ENCODE measurements at places on chromosomes 12 and 14.

DNA sequence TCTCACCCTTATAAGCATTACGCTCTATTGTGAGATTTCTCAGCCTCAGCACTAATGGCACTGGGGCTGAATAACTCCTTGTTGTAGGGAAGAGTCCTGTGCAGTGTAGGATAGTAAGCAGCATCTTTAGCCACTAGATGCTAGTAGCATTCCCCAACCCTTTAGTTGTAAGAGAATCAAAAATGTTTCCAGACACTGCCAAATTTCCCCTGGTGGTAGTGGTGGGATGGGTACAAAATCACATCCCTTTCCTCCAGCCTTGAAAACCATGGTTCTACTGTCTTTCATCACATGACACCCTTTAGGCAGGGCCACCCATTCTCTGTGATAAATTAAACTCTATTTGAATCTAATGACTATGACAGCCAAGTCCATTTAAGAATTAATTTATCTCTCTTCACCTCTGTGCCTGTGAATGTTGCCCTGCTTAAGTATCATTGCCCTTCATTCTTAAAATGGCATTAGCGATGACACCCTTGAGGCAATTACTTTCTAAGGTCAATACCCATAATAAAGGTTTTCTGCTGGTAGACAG lies 199.4 kb downstream of the ANO4 start:
- no peak for DNase-seq

- peak; percentile 27 for DNase-seq
These were observed 2.3 kb upstream of the HSPB8 start for GRCh38 chr12:119176267-119177055.

DNA sequence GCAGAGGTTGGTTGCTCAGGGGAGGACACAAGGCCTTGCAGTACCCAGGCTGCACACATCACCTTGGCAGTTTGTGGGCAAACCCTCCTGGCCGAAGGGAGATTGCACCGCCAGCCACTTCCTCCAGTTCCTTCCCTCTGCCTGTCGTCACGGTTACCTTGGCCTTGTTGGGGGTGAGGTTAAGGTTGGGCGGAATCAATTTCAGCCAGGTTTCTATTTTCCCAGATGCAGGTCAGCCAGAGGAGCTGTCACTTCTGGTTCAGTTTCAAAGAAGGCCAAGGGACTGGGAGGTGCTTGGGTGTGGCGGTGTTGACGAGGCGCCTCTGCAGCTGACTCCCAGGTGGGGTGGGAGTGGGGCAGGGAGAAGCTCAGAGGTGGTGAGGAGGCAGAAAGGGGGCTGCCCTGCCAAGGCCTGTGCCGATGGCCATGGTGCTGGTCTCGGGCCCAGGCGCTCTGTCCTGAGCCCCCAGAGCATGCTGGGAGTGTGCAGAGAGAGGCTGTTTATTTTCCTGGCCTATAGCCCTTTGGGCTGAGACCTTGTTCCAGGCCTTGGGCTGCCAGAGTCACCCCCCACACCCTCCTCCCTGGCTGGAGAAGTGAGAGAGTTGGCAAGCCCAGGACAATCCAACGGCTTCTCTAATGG lies 31.4 kb downstream of the JDP2 start:
- DNase-seq = no peak

DNA sequence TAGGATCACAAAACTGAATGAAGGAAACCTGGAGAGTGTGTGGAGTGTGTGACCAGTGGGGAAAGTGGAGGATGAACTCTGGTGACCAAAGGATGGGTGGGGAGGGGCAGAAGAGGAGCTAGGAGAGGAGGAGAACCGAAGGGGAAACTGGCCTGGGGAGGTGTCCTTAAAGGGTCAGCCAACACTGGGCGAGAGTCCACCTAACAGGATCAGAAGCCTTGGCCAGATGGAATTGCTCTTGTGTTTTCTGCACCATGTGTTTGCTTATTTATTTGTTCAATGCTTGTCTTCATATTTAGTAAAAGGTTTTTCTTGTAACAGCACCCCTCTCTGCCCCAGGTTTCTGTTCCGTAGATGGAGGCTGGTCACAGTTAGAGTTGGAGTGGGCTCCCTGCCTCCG lies 34.5 kb upstream of the ATP23 start:
- no peak for DNase-seq

- DNase-seq = no peak
These were observed 90.8 kb downstream of the SLC38A1 start for GRCh38 chr12:46177837-46178608.
